DND-41 (cell line): ENCODE measurements at places on chromosomes 12 and 14.

- no peak for DNase-seq
Observed at GRCh38 chr12:10182354-10183049, 3.7 kb downstream of the TMEM52B start.

DNA sequence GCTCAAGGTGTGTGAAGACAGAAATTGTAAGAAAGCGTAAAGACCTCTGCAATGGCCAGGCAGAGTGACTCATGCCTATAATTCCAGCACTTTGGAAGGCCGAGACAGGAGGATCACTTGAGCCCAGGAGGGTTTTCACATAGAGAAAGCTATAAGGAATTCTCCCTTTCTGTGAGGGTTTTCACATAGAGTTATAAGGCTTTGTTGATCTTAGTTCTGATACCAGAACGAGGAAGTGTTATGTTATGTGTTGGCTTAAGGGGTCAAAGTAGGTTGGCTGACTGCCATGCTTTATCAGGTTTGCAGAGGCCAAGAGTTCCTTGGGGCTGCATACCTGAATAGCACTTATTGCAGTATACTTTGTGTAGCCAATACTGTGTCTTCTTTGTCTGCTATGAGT is 139.1 kb downstream of the ERC1 start:
- DNase-seq, result no peak

DNA sequence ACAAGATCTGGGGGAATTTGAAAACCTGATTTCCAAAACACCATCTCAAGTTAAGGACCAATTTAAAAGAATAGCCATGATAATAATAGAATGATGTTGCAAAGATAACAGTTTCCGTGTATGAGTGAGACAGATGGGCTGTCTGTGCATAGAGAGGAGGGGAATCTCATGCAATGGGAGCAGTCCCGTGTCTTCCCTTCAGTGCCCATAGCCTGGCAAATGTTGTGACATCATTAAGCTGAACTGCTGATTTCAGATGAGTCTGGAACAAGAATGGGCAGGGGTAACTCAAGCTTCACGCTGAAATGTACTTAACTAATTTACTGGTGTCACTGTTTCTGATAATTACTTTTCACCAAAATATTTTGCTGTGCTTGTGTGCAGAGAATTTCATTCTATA is 454.0 kb downstream of the FOXG1 start:
- DNase-seq, result no peak

GRCh38 chr12:47370421-47370820 is 290.7 kb upstream of the AMIGO2 start:
- DNase-seq, result no peak

- no peak for DNase-seq
Observed at GRCh38 chr12:124396544-124397398, 101.9 kb downstream of the RFLNA start.

GRCh38 chr12:14853961-14854360 is 10.6 kb upstream of the ART4 start:
- DNase-seq, result no peak

- DNase-seq, result no peak
Observed at GRCh38 chr12:33205981-33206380, 233.6 kb downstream of the SYT10 start.

DNA sequence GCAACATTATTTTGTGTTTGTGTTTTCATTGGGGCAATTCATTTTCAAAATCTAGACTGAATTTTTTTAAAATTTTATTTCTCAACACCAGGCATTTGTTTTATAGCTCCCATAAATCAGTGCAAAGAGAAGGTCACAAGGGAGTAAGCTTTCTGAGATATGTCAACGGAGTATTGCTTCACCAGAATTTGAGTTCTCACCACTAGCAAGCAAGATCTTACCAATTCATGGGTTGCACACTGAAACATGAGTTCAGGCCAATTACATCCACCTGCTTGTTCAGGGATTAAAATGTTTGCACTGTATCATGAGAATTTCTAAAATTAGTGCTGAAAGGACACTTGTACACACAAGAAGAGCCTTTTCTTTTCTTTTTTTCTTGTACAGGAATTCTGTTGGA is 121.9 kb downstream of the CAND1 start:
- DNase-seq, result no peak
